ENCODE measurements at places on chromosomes 4 and X.

GRCh38 chr4:89551191-89551590 lies 243.6 kb upstream of the GPRIN3 start:
- DNase-seq = no peak

DNA sequence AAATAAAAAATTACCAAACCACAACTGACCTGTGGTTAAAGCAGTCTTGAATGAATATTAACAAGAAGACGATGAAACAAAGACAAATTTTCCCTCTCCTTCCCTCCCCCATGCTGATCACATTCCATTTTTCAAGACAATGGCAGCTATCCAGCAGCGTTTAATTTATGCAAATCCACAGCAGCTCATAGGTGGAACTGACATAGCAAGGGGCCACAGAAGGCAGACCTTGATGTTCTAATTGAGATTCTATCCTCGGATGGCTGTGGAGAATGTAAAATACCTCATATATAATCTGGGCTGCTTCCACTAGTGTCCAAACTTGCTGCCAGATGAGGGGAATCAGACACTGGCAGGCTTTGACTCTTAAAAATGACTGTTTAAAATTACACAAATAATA lies 211.5 kb downstream of the CHRDL1 start:
- no peak for DNase-seq

DNA sequence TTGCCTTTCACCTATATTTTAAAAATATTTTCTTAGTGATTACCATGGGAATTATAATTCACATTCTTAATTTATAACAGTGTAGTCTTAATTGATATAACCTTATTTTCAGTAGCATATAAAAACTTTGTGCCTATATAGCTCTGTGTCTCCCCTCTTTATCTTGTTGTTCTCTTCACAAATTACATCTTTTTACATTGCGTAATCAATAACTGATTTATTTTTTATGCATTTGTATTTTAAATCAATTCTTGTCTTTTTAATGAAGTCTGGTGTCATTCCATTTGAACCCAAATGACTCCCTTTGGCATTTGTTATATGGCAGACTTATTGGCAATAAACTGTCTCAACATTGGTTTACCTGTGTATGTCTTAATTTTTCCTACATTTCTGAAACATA lies 137.0 kb downstream of the SH3BGRL start:
- DNase-seq = no peak

DNA sequence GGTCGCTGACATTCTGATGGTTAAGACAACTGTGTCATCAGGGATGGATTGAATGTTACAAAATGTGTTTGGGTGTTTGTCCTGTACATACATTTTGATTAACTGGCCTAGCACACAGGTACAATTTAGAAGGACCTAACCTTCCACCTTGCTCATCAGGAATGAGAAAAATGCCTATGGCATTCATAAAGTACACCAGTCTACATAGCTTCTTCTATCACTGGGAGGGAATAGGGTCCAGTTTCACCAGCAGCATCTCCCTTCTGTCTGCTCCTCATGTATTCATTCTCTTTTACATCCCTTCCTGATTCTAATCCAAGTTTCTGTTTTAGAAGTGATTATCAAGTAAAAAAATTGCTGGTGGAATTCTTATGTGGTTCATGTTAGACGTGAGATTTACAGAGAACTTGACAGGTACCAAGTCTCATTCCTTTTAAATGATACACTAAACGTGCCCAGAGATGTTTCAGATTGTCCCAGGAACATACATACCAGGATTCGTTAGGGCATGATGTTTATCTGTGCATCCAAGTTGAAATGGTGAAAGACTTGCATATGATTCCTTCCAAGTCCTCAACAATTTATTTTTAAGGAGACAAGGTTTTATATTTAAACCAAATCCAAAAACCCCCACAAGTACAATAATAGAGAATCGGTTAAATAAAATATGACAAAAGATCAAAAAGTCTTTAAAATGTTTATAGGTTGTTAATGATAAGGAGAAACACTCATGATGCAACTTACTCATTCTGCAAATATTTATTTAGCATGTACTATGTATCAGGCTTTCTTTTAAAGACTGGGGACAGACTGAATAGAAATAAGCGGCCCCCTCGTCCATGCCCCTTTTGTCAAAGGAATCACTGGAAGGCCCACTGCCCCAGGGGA lies 359.1 kb downstream of the ZNF674 start:
- no peak for DNase-seq

- no peak for DNase-seq
These were observed 28.2 kb upstream of the IGSF1 start for GRCh38 chrX:131317326-131317725.

GRCh38 chrX:16946361-16946964 lies at the start of gene REPS2:
TSS of gene REPS2 (plus strand) at chrX:16946658. CDS start at chrX:16946862, 204 bp downstream.
- peak; percentile 76 for DNase-seq

DNA sequence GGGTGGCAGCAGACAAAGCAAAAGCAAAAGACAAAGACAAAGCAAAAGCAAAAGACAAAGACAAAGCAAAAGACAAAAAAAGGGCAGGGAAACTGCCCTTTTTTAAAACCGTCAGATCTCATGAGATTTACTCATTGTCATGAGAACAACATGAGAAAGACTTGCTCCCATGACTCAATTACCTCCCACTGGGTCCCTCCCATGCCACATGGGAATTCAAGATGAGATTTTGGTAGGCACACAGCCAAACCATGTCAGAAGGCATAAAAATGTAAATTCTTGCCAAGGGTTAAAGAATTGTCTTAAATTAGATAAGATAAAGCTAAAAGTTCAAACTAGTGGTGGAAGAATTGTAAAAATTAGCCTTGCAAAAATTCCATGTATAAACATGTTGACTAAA lies 419.7 kb downstream of the TRAM1L1 start:
- no peak for DNase-seq

DNA sequence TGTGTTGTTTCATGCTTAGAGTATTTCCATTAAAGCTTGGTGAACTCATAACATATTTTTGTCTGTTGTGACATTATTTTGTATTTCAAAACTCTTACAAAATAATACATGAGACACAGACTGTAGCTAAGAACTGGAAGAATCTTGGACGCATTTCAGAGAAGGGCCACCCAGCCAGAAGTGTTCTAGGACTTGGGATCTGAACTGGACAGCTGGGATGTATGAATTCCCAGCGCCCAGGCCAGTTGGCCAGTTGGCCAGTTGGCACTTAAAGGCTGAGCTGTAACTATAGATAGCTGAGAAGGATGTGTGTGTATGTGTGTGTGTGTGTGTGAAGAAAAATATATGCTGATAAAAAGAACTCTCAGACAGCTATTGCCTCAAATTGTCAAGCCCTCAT lies 193.4 kb upstream of the GPR101 start:
- DNase-seq = no peak

- peak; percentile 69 for DNase-seq
These were observed 454 bp downstream of the BTC start for GRCh38 chr4:74793757-74794381.

GRCh38 chr4:113383111-113383785 lies 333.8 kb downstream of the ANK2 start:
- no peak for DNase-seq

- DNase-seq = no peak
These were observed 527.6 kb upstream of the FAM47C start for GRCh38 chrX:36480441-36480990.

- DNase-seq = no peak
These were observed 110.8 kb downstream of the GPAT3 start for GRCh38 chr4:83646538-83647239.

DNA sequence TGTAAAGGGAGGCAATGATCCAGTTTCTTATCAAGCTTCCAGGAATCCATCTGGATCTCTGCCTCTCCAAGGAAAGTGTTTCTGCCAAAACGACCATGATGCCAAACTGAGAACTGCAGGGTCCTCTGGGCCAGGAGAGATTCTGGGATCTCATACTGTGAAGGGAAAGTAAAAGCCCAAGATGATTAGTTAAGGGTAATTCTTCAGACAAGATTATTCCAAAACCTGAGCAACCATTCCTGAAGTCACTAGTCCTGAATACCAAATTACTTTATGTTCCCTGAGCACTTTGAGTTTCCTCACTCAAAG lies 42.0 kb downstream of the SRPX2 start:
- no peak for DNase-seq

- no peak for DNase-seq
These were observed 25.6 kb downstream of the ZRSR2 start for GRCh38 chrX:15815779-15816437.

DNA sequence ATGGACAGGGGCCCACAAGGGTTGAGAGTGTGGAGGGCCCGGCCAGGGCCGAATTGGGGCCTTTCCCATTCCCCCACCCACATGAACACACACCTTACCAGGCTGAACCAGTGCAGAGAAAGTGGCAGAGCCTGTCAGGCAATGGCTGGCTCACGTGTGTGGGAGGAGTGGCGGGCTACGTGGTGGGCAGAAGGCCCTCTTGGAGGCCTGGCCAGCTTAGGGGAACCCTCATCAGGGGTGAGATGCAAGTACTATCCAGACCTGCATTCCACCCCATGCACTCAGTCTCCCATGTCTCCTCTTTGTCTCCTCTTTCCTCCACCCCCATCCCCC lies 965 bp downstream of the TCEAL4 start:
- DNase-seq = no peak

GRCh38 chrX:39730662-39731329 lies 367.0 kb downstream of the BCOR start:
- no peak for DNase-seq

DNA sequence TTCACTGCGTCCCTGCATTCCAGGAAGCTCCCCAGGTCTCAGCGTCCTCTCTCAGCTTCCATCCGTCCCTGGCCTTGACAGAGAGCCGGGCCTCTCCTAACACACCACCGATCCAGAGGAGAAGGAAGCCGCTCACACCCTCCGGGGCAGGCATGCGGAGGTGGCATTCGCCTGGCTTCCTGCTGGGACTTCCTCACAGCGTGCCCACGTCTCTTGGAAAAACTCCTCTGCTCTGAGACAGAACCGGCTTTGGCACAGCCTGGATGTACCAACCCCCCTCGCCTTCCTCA lies 3.2 kb downstream of the CTAG2 start:
- DNase-seq = no peak

DNA sequence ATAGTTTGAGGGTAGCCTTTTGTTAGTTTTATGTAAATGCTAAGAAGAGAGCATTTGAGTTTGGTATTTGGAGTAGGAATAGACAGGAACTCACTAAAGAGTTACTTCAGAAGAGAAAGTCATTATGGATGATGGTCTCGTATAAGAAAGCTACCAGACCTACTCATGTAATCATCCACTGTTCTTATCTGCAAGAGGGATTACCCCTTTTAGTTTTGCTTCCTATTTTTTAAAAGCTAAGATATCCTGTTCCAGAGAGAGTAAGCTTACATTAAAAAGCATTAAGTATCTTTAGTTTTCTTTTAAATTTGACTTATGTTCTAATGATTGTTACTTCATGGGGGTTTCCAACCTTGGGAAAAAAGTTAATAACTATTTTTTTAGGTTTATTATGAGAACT lies 12.5 kb upstream of the ART3 start:
- no peak for DNase-seq

GRCh38 chr4:18180892-18181291 lies 159.3 kb upstream of the LCORL start:
- DNase-seq = no peak

DNA sequence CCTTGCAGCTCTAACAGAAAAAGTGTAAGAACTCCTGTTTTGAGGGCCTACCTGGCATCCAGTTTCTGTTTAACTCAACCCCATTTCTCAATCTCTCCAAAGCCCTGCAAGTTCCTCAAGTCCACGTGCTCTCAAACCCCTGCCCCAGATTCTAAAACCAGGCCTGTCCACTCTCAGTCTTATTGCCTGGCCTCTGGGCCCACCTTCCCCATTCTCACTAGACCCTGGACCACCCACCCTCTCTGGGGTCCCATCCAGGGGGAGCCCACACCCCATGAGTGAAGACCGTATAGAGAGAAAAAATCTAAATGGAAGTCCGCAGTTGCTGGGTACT lies 58.3 kb downstream of the TLR10 start:
- no peak for DNase-seq

DNA sequence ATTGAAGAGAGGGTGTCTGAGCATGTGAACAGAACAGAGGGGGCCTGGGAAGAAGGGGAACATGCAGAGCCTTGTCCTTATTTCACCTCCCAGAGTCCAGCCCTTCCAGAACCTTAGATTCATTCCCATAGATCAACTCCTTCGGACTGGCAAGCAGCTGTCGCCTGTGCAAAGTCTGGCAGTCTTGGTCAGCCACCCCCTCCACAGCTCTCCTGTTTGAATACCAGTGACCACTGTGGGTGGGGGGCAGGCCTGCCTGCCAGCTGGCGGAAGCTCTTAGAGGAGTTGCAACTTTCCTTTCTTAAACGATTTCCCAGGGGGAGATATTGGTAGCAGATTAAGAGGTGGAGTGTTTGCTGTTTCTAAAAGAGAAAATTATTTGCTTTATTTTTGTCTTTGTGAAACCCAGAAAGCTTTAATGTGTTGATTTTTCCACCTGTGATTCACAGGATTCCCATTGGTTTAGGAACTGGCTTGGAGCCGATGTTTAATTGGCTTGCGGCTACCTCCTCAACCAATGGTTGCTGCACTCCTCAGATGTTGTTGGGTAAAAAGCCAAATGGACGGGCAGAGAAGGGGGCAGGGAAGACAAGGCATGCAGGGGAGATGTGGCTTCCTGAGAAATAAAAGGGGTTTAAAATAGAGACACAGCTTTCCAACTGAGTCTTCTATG lies 62.2 kb upstream of the PRPS1 start:
- DNase-seq = no peak

DNA sequence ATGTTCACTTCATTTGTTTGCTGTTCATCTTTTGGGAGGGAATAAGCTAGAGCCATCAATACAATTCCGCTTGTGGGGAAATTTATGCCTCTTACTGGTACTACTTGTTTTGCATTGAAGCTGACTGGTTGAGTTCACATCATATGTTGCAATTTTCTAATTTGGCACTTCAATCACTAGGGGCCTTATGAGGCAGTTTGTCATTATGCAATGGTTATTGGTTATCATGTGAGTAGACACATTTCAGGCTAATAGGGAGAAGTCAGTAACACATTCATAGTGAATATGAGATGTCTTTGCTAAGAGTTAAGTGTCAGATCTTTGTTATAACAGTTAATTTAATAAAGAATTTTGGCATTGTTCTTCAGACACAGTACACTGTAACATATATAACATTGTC lies 5.0 kb downstream of the RPL36A start:
- DNase-seq = no peak

- DNase-seq = no peak
These were observed 27.1 kb downstream of the CENPE start for GRCh38 chr4:103171006-103171405.

GRCh38 chr4:98374643-98375042 lies 113.5 kb downstream of the RAP1GDS1 start:
- no peak for DNase-seq

- no peak for DNase-seq
These were observed 19.6 kb downstream of the MSANTD1 start for GRCh38 chr4:3268395-3269104.

- peak; percentile 36 for DNase-seq
These were observed 32.7 kb upstream of the AMBN start for GRCh38 chr4:70559211-70559830.

DNA sequence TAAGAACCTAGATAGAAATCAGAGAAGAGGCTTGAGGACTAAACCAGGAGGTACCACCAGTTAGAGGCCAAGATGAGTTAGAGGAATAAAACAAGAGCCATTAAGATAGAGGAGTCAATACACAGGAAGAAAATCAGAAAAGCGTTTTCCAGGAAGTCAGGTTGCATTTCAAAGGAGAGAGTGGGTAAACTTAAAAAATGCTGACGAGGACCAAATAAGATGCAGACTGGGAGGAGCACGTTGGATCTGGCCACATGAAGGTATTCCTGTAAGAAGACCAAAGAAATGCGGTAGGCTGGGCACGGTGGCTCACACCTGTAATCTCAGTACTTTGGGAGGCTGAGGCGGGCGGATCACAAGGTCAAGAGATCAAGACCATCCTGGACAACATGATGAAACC lies 533.1 kb upstream of the TENM3 start:
- DNase-seq = no peak

Data from NCI-H1930 (cell line).